ENCODE measurements at places on chromosomes 7 and 10.

- no peak for DNase-seq
Measured at GRCh38 chr10:59435707-59436106, 73.4 kb upstream of the FAM13C start.

GRCh38 chr7:6590645-6591110, 857 bp downstream of the INTS15 start:
- DNase-seq = no peak

DNA sequence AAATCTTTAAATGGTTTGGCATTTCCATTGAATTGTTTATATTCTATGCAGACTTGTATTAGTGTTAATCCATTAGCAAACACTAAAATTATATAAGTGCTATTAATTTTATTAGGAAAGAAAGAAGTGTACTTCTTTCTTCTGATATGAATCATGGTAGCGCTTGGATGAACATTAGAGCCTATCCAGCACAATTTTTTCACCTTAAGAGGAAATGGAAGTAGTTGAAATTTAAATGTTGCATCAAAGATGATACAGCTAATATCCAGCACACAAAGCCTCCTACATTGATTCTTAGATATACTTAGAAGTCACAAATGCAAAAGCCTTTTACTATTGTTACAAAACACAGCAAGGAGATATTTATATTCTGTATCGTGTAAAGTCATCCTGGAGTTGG, 174.5 kb downstream of the AHR start:
- no peak for DNase-seq

DNA sequence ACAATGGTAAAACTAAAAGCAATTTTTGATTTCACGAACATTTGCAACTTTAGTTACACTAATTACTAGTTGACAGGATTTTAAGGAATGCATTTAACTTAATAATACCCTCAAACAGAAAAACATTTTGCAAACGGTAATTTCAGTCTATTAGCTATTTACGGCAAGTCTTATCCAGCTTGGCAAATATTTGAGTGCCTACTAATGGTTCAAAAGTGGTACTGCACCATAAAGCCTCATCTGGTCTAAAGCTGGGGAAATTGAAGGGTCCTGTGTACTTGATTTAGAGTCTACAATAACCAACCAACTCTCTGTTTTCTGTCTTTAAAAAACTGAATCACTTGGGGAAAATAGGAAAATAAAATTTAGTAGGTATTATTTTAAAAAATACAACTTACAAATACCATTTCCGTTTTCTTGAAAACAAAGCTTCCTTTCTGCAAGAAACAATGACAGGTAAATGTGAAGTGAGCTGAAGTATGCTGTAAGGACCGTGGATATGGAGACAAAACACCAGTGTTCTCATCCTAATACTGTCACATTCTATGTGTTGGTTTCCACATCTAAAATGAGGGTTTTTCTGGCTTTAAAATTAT, 142.3 kb downstream of the VPS50 start:
- DNase-seq = no peak

- DNase-seq = no peak
Measured at GRCh38 chr7:135160858-135161653, 9.5 kb downstream of the CYREN start.

- no peak for DNase-seq
Measured at GRCh38 chr7:17185690-17186070, 112.8 kb upstream of the AHR start.

DNA sequence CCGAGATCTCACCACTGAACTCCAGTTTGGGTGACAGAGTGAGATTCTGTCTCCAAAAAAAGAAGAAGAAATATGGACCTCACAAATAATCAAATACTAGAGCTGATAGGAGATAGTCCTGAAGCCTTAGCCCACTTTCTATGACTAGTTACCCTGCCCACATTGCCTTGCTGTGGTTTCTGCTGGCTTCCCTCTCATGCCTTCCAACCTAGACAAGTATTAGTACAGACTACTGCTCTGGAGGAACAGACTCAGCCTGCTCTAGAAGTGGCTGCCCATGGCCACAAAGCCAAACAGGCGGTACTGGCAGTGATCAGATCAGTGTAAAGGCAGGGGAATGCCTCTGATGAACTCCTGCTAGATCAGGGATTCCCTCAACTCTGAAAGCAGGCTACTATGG, 89.7 kb upstream of the PRKAR2B start:
- no peak for DNase-seq

GRCh38 chr7:148708026-148708885, 9.6 kb downstream of the CUL1 start:
- DNase-seq = no peak

- no peak for DNase-seq
Measured at GRCh38 chr7:107689553-107689952, 28.9 kb downstream of the SLC26A4 start.

GRCh38 chr10:50516171-50516570, 107.6 kb downstream of the SGMS1 start:
- no peak for DNase-seq

GRCh38 chr7:94374231-94374630, 20.5 kb upstream of the COL1A2 start:
- DNase-seq = no peak

DNA sequence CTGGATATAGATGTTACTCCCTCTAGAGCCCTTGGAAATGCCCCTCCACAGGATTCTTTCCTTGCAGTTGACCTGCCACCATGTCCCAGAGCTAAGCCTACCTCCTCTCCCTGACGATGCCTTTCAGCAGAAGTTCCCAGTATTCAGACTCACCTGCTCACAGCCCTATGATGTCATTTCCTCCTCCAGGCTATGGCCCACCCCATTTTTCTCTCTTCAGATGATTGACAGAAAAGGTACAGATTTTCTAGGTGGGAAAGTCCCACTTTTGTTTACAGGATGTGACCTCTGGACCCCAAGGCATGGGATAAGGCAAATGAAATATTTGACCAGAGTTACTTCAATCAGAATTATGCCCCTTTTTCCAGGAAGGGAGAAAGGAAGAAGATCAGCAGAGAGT, 280.2 kb upstream of the PHYHIPL start:
- no peak for DNase-seq

- no peak for DNase-seq
Measured at GRCh38 chr10:13971601-13972475, 358.9 kb downstream of the FRMD4A start.

DNA sequence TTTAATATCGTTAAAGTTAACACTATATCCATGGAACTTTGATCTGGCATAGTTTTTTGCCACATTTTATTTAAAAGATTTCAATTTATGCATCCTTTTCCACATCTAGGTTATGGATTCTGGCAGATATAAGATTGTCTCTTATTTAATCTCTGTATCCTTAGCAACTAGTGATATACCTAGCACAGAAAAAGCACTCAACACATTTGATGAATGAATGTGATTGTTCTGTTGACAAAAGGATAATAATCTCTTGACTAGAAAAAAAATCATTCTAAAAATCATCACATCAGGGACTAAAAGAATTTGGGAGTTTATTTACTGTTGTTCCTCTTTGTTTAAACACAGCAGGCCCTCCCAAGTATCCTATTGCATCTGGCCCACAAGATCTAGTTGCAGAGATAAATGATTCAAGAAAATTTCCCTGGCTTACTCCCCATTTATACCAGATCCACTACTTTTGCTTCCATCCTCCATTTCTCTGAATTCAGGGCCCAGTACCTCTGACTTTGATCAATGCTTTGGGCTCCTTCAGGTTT, 84.0 kb upstream of the C1GALT1 start:
- no peak for DNase-seq

GRCh38 chr7:36764929-36765328, 40.6 kb upstream of the AOAH start:
- no peak for DNase-seq

DNA sequence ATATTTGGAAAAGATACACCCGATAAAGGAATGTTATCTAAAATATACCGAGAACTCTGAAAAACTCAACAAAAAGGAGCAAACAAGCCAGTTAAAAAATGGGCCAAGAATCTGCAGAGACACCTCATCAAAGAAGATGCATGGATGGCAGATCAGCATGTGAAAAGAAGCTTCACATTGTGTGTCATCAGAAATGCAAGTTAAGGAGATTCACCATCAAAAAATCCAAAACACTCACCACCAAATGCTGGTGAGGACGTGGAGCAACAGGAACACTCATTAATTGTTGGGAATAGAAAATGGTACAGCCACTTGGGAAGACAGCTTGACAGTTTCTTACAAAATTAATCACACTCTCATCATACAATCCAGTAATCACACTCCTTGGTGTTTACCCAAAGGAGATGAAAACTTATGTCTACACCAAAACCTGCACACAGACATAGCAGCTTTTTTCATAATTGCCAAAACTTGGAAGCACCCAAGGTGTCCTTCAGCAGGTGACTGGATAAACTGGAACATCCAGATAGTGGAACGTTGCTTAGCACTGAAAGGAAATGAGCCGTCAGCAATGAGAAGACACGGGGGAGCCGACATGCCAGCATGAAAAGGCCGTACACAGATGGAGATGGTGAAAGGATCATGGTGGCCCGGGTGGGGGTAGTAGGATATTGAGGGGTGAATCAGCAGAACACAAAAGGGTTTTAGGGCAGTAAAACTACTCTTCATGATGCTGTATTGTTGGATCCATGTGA, 27.9 kb upstream of the PWWP2B start:
- DNase-seq = no peak

- DNase-seq = no peak
Measured at GRCh38 chr7:73786588-73786987, 16.5 kb upstream of the CLDN3 start.

- DNase-seq = no peak
Measured at GRCh38 chr7:93092757-93093370, 24.9 kb downstream of the SAMD9 start.

DNA sequence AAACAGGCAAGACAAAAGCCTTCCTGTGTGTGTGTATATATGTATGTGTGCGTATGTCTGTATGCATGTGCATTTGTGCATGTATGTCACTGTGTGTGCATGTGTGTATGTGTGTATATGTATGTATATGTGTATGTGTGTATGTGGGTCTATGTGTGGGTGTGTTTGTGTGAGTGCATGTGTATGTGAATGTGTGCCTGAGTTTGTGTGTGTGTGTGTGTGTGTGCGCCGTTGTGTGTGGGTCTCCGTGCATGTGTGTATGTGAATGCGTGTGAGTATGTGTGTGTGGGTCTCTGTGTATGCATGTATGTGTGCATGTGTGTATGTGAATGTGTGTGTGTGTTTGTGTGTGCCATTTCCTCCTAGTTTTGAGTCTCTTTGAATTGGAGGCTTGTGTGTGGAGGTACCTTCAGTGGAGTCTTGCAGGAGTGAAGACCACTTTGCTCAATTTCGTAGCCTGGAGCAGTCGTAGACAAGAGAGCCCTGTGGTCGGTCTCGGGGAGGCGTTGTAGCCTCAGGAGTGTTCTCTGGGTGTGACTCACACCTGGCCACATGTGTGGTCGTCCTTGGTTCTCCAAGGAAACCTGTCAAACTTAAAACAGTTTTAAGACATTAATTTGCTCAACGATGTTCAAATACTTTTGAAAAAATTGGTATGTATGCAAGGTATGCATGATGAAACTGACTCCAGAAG, 28.1 kb downstream of the INPP5A start:
- DNase-seq = no peak

DNA sequence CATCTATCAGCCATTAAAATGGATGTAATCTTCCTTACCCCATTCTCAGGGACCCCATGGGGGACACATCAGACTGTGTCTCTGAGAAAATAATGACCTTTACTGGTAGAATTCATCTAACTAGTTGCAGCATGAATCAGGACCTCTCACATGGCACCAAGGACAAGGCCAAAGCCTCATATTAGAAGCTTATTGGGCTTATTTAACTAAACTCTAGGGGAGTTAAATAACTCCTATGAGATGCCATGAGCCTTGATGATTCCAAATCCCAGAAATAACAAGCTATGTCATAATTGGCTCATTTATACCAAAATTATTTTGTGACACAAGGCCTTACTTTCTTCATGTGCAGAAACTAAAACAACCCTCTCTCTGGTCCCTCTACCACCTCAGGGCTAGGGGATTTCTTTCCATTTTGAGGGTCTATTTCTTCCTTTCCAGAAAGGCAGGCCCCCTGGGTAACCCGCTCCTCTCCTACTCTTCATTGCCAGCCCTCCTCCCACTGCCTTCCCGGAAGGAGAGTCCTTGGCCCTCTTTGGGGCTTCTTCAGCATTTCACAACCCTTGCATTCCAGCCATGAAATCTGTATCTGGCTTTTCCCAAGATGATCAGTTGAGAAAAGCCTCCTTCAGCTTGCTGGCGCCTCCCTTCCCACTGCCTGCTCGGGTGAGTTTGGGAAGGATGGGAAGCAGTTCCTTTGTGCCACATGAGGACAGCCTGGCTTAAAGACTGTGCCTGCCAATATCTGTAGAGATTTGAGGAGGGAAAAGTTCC, 41.8 kb upstream of the TRIM8 start:
- DNase-seq = no peak

DNA sequence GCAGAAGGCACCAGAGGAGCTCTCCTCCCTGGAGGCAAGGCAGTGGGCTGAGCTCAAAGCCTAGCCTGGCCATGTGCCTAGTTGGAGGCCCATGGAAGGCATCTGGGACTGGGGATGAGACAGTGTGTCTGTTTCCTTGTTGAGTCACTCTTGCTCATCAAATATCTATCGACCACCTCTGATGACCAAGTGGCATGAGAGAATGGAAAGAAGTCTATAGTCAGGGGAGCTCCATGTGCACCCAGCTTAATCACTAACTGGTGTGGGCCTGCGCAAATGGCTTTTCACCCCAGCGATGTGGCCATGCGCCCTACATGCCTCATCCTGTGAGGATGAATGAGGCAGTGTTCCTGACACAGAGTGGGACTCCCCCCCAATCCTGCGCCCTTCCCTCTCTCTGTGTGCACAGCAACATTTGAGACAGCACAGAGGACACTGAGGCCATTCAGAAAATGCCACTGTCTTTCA, 229.9 kb downstream of the RPS24 start:
- peak; percentile 28 for DNase-seq

- DNase-seq = no peak
Measured at GRCh38 chr7:95843286-95843685, 70.9 kb downstream of the DYNC1I1 start.

DNA sequence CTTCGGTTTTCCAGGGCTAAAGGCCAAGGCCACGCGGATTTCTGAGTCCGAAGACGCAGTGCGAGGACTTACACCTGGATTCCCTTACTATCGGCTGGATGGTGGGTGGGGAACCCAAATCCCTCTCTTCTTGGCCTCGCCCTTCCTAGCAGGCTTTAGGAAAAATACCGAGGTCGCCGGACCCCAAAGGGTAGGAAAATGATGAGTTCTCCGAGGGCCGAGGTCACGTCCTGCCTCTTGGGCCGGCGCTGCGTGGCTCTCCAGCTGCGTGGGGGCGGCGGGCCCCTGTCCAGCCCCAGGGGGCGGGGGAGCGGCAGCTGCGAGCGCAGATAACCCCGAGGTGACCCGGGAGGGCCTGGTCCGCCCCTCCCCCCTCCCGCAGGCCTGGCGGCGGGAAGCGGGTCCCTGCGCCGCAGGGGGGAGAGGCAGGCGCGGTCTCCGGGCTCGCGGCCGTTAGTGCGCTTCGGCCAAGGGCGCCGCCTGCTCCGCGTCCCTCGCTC, 805 bp upstream of the HMX3 start:
- no peak for DNase-seq
